Stimulated activated CD4-positive, alpha-beta T cell treated with anti-CD3 and anti-CD28 coated beads, Interleukin-4, amount 100 ng/mL, for 1 hour (primary cell): ENCODE measurements at places on chromosomes 1 and 21.

- DNase-seq: no peak
Observed at GRCh38 chr1:220786057-220786336, 716 bp upstream of the MTARC1 start.

- DNase-seq: no peak
Observed at GRCh38 chr1:64107118-64107519, 96.3 kb upstream of the UBE2U start.

GRCh38 chr1:172723251-172723650 lies 64.3 kb downstream of the FASLG start:
- no peak for DNase-seq

GRCh38 chr1:154179946-154180687 lies 11.8 kb downstream of the TPM3 start:
- DNase-seq: no peak

DNA sequence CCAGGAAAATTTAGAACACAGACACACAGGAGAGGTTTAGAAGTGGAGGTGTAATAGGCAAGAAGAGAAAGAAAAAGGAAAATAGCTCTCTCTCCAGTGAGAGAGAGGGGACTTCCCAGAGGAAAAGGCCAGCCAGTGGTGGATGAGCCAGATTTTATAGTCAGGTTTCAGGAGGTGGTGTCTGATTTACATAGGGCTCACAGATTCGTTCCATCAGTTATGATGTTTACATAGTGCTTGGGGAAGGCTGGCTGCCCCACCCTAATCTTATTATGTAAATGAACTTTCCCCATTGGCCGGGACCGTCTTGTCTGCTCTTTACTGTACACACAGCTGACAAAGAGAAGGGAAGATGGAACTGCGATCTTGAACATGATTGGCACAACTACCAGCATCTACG lies 797.3 kb downstream of the PLA2G4A start:
- DNase-seq: no peak

DNA sequence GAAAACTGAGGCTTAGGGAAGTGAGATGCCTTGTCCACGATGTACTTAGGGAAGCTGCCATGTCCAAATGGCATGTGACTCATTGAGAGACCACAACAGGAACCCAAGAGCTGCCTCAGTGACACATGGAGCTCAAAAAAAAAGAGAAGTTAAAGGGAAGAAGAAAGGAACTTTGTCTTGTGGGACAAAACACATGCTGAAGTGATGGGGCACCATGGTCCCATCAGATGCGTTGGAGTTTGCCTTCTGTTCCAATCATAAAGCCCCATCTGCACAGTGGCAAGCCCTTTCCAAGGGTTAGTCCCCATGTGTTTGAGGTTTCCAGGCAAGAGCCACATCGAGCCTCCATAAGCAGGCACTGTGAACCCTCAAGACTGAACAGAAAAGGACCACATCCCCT lies 8.0 kb downstream of the MED8 start:
- DNase-seq: no peak

DNA sequence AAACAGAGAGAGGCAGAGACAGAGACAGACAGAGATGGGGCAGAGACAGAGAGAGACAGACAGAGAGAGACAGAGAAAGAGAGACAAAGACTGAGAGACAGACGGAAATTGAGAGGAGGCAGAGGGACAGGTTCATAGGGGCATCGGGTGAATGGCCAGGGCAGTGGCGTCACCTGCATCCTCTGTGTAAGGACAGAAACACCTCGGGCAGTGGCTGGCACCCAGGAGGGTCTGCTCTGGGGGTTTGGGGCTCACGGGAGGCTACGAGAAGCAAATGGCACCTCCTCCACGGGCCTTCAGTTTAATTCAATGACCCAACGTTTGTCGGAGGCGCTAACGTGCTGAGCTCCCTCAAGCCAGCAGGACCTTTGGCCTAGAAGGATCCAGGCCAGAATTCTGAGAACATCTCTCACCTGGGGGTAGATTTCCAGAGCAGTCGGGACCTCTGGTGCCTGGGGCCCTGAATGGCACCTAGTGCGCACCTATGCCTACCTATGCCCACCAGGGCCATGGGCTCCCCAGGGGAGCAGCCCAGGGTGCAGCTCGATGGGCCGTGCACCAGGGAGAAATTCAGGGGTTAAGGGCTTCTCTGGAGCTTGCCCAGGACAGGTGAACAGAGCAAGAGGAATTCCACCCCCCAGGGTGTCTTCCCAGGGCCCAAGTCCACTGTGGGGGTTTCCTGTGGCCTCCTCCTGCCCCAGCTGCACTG lies 20.6 kb upstream of the PTTG1IP start:
- no peak for DNase-seq

DNA sequence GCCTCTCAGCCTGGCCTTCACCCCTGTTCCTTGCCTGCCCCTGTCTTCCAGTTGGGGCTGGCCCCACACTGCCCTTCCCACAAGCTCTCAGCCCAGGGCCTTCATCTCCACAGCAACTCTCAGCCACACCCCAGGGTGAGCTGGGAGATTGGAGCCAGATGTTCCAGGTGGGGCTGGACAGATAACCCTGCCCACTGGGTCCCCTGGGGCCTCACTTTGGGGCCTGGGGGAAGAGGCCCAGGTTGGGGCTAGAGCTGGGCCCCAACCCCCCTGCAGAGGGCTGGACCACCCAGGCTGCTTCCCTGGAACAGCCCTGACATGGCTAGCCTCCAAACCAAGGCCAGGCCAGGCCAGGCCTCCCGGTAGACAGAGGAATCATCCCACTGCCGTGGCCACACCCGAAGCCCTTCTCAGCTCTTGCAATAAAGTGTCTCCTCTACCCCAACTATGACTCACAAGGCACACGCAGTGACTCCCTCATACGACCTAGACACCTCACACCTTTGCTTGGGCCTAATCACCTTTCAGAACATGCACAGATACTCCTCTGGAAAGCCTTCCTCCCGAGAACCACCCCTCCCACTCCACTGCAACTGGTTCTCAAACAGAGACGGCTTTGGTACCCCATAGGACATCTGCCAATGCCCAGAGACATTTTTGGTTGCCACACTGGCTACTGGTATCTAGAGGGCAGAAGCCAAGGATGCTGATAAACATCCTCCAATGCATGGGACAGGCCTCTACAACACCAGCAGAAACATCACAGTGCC lies 22.2 kb downstream of the SLC2A1 start:
- peak; percentile 30 for DNase-seq

DNA sequence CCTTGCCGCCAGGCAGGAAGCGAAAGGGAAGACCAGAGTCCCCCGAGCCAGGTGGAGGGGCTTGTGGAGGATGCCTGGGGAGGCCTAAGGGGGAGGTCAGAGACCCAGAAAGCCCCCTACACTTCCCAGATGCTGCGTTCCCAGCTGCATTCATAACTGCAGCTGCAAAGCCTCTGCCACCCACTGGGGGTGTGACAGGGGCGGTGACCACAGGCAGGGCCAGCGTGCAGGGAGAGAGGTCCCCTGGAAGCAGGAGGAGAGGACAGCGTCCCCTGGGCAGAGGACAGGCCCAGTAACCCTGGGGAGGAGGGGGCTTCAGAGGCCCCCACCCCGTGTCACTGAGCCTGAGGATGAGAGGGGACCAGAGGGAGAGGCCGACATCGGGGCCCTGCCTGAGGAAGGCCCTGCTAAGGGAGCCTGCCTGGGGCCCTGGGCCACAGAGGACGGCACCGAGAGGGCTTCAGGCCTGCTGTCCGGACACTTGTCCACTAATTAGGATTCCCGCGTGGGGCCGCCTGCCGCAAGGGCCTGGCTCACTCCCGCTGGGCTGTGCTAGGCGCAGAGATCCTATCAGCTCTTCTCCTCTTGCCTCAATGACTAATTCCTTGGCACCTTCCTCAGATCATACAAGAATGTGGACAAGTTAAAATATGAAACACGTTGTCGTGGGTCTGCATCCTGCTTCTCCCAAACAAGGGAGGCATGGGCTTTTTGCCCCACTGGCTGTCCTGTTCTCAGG lies 49.1 kb upstream of the CCDC27 start:
- DNase-seq: no peak

DNA sequence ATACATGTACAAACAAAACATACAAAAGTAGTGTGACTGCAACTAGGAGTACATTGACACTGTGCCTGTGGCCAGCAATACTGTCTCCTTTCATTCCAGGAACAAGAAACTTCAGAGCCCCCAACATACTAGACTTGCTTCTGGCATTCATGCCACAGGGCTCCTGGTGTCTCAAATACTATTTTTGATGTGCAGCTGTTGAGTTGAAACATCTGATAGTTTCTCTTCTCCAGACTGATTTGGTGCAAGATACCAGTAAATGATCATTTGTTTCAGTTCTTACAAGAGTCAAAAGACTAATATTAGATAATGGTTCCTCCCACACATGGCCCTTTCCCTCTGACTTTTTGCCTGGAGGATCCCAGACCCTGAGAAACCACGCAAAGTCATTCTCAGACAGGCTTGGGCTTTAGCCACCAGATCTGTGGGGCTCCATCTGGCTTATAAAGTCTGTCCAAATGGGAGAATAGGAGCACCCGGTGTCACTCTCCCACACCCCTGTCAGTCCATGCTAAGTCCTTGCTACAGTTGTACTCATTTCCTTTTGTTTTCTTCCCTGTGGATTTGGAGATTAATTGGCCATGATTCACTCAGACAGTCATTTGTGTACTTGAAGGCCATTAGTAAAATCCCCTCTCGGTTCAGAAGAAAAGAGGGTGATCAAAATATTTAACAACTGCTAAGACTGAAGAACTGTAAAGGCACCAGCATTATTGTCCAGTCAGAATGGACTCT lies 163.5 kb upstream of the RUNX1 start:
- no peak for DNase-seq

GRCh38 chr1:247465796-247466195 lies 7.9 kb upstream of the OR2B11 start:
- DNase-seq: no peak

DNA sequence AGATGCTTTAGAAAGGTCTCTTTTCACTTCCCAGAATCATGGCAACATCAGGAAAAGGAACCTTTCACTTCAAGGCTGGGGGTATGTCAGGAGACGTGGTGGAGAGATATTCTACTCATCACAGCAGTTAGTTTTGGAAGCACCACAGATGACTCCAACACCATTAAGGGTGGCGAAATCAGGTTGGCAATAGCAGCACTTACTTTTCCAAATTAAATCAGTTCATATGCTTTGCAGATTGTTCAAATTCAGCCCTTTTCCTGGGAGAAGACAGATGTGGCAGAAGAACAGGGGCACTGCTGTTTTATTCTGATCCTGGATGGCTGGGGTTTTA lies 79.0 kb downstream of the RUNX1 start:
- DNase-seq: no peak

GRCh38 chr1:97646071-97646470 lies 274.8 kb downstream of the DPYD start:
- DNase-seq: no peak

DNA sequence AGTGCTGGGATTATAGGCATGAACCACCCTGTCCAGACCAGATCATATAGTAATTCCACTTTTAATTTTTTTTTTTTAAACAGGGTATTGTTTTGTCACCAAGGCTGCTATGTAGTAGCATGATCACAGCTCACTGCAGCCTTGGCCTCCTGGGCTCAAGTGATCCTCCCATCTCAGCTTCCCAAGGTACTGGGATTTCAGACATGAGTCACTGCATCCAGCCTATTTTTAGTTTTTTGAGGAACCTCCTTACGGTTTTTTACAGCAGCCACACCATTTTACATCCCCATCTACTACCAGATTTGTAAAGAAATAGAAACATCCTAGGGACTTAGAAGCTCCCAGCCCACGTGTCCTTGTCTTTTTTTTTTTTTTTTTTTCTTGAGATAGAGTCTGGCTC lies 24.0 kb downstream of the L1TD1 start:
- DNase-seq: no peak

DNA sequence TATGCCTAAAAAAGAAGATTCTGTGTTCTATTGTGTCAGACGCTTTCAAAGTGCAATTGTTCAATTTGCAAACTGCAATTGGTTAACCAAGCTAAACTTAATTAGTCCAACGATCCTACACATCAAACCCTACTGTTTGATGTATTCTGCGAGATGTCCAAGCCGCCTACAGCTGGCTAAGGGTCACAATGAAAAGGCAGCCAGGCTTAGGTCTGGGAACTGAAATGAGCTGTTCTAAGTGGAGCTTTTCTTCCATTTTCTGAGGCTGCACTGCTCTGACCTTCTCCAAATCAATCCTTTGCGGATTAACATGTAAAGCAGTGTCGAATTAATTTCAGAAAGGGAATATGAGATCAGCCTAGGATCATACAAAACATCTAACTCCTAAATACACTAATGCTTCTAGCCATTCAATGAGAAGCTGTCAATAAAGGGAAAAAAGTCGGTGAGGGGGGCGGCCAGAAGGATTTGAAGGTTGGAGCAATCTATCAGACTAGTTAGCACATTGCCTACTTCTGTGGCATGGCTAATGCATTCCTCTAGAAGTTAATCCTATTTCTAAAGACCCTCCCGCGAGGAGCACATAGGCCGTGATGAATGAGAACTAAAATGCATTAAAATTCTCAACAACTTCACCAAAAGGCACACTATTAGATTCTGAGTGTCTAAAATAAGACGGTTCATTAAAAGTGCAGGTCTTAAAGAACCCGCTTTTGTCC lies 119.0 kb downstream of the SIM2 start:
- DNase-seq: no peak

GRCh38 chr1:67241200-67241746 lies 66.4 kb upstream of the IL12RB2 start:
- DNase-seq: no peak

GRCh38 chr1:62712336-62713243 lies 24.4 kb upstream of the DOCK7 start:
- no peak for DNase-seq

DNA sequence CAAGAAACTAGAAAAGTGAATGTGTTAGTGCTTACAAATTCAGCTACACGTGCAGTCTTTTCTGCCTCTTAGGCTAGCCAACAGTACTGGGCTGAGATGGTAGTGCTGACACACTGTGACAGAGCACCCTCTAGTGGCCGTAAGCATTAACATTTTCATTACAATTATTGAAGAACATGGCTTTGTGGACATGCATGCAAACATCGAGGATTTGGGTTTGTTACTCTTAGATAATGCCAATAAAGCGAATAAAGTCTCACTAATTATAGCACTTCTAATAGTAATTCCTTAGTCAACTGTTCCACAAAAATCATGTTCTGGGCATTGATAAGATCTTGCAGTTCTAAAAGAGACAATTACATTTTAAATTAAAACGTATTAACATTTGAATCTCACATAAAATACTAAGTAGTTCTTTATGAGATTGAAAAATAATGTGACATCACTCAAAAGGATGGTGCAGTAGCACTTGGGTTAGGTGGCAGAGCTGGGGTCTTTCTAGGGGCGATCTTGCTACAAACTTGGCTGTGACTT lies 47.1 kb downstream of the MYSM1 start:
- DNase-seq: peak; percentile 35

- no peak for DNase-seq
Observed at GRCh38 chr1:43832998-43833397, 100.6 kb upstream of the ARTN start.

GRCh38 chr1:69201716-69202115 lies 366.0 kb upstream of the LRRC7 start:
- DNase-seq: no peak

- DNase-seq: no peak
Observed at GRCh38 chr1:39625462-39626273, 13.8 kb downstream of the HEYL start.

- no peak for DNase-seq
Observed at GRCh38 chr1:215824245-215824644, 257.1 kb downstream of the KCTD3 start.

GRCh38 chr1:205983925-205984725 lies 19.1 kb downstream of the RAB7B start:
- peak; percentile 11 for DNase-seq
